Dermis blood vessel endothelial cell (primary cell): ENCODE measurements at places on chromosomes 3 and 15. TPM values are rescaled to one million over a fixed set of nuclear protein-coding genes. Genes with fewer than 3 reads are reported as not detected.

FBXL22 gene
- 0.09 TPM in 1 of 2 replicates, not detected in the other for total RNA-seq

ZPLD1 gene
- total RNA-seq = 0.05 and 0.34 TPM in 2 replicates

IL17RB gene
- 0.19 TPM in 1 of 2 replicates, not detected in the other for total RNA-seq

RFT1 gene
- 18.3 and 25.5 TPM in 2 replicates for total RNA-seq

POLQ gene
- 3.9 and 8.1 TPM in 2 replicates for total RNA-seq

CX3CR1 gene
- not detected in 2 replicates for total RNA-seq

PIGB gene
- 12.6 and 15.4 TPM in 2 replicates for total RNA-seq

ZNF609 gene
- total RNA-seq = 28.8 and 35.7 TPM in 2 replicates

SLC38A3 gene
- not detected in 2 replicates for total RNA-seq

- DNase-seq = peak; percentile 89
Measured at GRCh38 chr3:33131331-33132018, 17.7 kb downstream of the CRTAP start.

DNA sequence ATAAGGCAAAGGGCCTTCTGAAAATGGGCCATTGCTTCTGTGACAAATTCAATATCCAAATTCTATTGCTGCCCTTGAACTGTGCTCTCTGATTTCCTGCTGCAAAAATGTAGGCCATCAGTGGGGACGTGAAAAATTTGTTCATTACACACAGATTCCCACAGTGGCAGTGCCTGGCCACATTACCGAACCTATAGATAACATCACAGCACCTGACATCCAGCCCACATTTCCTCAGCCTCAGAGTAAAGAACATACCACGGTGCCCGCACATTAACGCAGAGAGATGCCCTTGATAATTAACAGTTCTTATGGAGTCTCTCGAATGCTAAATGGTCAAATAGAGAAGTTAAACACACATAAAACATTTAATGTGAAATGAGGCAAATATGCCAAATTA, 931.6 kb upstream of the CFAP20DC start:
- no peak for DNase-seq

DNA sequence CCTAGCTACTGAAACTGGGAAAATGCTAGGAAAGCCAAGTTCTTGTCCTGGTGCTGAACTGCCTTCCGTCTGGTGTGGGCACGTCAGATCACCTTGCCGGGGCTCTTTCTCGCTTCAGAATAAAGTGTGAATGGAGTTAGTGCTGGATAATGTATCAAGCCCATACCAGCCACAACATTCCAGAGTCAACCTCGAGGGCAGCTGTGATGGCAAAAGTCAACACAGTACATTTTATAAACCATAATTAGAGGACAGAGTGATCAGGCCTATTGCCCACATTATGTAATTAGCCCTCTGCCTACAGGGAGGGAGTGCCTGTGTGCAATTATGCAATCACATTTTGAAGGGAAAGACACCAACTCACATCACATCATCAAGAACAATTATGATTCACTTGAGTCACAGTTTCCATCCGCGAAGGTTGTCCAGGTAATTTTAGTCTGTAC, 165.2 kb downstream of the RORA start:
- DNase-seq = no peak

DNA sequence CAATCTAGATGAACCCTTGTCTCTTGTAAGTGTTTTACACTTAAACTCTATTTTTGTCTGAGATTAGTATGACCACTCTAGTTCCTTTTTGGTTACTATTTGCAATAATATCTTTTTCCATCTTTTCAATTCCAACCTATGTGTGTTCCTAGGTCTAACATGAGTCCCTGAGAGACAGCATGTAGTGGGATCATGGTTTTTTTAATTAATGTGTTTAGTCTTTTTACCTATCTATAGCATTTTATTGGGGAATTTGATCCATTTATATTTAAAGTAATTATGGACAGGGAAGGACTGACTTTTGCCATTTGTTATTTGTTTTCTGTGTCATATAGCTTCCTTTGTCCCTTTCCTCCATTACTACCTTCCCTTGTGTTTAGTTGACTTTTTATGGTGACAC, 21.7 kb downstream of the TNFSF10 start:
- no peak for DNase-seq

DNA sequence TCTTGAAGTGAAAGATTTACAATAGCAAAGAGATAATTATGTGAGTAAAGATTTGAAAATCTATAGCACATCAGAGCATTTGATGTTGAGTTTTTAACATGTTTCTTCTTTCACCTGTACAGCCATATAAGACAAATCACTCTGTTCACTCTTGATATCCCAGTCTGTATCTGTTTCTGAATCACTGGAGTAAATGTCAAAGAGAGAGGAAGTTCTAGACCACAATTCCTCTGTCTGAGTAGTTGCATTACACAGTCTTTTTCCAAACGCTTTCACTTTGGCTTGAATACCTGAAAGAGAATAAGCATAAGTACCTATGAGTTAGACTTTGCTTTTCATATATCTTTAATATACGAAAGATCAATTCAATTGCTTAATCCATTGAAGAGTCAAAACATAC, 9.9 kb downstream of the THAP10 start:
- no peak for DNase-seq

DNA sequence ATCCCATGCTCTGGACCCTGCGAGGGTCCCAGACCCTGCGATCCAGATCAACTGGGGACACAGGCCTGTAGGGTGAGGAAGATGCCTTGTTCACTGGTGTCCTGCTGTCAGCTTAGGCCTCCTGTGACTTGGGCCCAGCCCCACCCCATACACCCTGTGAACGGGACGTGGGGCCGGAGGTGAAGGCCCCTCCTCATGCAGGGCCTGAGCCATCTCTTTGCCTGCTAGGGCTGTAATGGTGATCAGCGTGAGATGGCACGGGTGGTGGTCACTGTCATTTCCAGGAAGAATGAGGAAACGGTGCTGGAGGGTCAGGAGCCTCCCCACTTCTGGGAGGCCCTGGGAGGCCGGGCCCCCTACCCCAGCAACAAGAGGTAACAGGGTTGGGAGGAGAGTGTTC, 12.4 kb downstream of the VILL start:
- no peak for DNase-seq

- peak; percentile 5 for DNase-seq
Measured at GRCh38 chr15:51759557-51760070, 8.2 kb downstream of the TMOD2 start.

GRCh38 chr15:20348900-20349773, 192.5 kb downstream of the GOLGA6L6 start:
- DNase-seq = no peak

DNA sequence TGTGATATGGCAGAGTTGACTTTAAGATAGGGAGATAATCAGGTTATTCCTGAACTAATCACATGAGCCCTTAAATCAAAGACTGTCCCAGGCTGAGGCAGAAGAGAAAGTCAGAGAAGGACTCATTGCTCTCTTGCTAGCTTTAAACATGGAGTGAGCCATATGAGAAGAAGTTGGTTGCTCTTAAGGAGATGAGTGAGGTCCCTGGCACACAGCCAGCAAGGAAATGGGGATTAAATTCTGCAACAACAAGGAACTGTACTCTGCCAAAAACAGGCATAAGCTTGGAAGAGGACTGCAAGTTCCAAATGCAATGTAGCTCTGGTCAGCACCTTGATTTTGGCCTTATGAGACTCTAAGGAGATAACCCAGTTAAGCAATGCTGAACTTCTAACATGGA, 457.0 kb downstream of the PLOD2 start:
- peak; percentile 1 for DNase-seq

DNA sequence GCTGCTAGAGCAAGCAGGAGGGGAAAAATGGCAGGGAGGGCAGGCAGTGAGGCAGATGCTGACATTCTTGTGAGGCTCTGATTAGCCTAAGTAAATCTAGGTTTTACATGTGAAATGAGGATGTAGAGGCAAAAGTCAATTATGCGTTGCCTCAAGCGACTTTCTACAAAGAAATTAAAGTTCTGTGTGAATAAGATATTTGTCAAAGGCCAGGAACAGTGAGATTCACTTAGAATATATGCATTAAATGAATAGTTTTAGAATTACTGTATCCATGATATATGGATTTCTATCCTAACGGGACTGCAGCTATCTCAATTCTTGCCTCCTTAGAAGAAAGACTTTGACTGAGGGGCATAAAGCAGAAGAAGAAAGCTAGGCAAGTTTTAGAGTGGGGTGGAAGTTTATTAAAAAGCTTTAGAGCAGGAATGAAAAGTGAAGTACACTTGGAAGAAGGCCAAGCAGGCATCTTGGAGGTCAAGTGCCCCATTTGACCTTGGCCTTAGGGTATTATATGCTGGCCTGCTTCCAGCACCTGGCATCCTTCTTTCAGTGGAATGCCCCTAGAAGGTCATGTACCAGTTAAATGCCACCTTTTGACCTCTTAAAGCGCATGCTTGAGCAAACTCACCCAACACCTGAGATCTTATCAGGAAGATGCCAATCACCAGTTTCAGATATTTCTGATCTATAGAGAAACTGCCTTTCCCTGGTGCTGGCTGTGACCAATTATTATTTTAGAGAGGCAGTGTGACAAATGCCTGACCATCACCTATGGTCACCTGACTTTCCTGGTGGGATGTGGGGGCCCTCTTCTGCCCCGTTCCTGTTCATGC, 38.2 kb downstream of the OSTN start:
- no peak for DNase-seq

GRCh38 chr3:10164546-10165393, at the start of gene IRAK2:
Gene IRAK2, plus strand, starts transcription at chr3:10164919. Its CDS starts 36 bp downstream, at chr3:10164955.
- DNase-seq = peak; percentile 79

DNA sequence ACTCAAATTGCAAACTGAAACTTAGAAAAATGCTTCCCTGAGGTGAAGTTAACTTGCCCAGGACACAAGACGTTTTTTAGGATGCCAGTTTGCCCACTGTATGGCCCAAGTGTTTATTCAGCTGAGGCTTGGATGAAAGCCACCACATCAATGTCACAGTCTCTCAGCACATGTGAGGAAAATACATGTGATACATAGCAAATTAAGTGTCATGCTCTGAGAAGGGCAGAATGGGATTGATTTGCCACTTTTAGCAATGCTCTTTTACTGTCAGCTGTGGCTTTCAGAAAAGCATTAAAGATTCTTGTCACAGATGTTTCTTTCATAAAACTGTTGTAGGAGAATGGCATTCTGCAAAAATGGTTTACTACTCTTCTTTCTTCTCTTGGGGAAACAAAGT, 165.5 kb downstream of the ZIC1 start:
- no peak for DNase-seq

DNA sequence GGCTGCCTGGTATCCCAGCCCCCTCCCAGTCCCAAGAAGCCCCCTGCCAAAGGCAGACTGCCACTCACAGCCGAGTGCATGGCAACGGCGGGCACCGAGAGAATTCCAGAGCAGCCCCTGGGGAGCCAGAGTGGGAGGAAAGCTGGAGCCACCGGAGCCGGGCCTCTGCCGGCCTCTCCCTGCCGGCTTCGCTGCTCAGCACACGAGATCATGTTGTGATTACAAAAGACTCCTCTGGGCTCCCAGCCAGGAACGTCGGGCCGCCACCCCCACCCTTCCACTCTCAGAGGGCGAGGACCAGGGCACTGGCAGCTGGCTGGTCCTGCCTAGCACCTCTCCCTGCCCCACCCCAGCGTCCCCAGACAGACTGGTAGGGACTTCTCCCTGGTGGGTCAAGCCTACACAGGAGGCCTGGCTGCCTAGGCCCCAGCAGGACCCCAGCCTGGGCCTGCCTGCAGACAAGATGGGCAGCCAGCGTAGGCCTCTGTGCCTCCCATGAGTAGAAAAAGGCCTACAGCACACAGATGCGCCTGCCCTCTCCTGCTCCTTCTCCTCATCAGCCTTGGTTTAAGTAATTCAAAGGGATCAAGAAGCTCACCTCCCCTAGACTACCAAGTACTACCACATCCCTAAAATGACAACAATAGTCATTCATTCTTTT, at the start of gene CCDC9B:
Gene CCDC9B, minus strand, starts transcription at position 200 of the 661 bp plus-strand sequence. Its CDS starts 120 bp downstream, at position 80.
- DNase-seq = peak; percentile 89

DNA sequence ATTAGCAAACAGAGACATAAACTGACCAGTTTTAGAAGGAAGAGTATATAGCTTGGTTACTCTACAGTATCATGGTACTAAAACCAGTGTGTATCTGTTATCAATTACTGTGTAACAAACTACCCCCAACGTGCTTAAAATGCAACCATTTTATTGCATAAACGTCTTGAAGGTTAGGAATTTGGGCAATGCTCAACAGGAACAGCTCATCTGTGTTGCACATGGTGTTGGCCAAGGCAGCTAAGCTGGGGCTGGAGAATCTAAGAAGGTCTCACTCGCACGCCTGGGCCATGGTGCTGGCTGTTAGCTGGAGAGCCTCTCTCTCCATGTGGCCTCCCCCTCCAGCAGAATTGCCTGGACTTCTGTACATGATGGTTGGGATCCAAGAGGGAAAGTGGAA, 81.2 kb upstream of the THBS1 start:
- DNase-seq = no peak

GRCh38 chr3:108387063-108387462, 90.7 kb downstream of the HHLA2 start:
- DNase-seq = no peak

DNA sequence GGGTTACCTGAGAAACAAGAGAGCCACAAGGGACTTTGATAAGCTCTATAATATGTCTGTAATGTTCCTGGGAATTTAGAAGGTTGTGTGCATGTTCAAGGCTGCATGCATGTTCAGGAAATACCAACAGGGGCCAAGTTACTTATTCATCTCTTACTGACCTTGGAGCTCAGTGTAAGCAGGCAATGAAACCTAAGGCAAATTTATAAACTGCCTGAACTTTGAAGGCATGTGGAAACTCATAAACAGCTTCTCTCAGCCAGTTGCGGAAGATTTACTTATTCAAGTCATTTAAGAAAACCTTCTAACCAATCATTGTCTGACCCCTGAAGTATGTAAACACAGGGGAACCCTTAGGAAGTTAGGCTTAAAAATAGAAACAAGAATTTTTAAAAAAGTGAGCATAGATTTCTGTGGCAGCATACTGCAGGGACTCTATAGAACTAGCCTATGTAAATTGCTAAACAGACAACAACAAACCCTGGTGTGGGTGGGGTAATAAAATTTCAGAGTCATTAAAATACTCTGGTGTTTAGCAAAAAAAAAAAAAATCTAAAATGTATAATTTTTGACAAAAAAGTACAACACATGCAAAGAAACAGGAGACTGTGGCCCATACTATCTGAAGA, 57.2 kb downstream of the SLC15A2 start:
- no peak for DNase-seq

DNA sequence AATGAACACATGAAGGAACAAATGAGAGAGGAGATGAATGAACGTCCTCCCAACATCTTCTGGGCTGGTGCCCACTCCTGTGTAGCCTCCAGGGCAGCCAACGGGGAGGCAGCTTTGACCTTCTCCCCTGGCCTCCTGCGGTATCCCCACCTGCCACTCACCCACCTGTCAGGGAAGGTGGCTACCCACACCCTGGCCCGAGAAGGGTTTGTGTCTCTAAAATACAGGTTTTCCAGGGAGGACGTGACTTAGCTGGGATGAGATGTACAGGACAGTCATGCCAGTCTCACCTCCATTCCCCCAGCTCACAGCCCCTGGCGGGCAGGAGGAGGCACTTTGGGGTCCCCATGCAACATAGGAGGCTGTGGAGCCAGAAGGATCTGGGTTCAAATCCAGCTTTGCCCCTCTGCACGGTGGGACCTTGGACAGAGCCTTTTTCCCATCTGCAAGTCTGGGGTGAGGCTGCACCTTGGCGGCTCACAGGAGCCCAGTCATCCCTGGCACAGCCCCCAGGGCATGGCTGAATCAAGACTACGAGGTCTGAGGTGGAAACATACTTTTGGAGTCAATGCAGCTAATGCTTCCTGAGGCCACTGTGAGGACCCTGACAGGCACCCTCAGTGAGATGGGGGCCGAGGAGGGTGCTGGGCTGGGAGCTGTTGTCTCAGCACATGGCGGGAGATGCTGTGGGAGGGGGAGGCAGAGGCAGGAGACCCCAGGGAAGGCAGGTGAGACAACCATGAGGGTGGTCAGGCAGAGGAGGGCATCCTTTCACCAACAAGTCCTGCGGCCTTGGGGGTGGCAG, 11.1 kb upstream of the PLXND1 start:
- no peak for DNase-seq

GRCh38 chr3:197942956-197943556, 6.9 kb upstream of the RPL35A start:
- peak; percentile 73 for DNase-seq

- no peak for DNase-seq
Measured at GRCh38 chr15:65399997-65400396, 22.2 kb upstream of the IGDCC3 start.
